ENCODE measurements at places on chromosomes 1 and 21.

DNA sequence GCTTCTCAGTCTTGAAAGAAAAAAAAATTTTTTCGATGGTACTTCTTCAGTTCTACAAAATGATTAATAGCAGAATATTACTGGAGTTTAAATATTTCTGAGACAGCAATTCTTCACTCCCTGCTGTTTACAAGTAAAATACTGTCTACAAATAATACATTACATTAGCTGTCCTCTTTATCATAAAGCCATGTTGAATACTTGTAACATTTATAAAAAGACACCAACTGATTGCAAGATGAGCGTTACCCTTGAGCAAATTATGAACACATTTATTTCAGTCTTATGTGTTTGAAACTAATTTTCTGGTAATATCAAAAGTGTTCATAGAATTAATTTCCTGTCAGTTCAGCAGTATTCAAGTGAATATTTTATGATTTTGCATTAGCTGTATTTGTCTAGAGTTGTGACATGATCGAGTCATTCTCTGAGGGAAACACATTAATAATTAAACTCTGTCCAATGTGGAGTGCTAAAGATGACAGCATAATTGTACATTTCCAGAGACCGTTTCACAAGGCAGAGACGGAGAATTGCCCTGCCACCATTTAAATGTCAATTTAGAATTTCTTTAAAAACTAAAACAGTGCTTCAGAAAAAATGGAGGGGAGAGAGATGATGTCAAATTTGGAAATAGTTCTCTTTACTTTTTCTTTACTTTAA lies 1359.0 kb upstream of the ADGRL4 start:
- DNase-seq: no peak

- no peak for DNase-seq
Measured at GRCh38 chr1:85607126-85607920, 26.8 kb downstream of the CCN1 start.

DNA sequence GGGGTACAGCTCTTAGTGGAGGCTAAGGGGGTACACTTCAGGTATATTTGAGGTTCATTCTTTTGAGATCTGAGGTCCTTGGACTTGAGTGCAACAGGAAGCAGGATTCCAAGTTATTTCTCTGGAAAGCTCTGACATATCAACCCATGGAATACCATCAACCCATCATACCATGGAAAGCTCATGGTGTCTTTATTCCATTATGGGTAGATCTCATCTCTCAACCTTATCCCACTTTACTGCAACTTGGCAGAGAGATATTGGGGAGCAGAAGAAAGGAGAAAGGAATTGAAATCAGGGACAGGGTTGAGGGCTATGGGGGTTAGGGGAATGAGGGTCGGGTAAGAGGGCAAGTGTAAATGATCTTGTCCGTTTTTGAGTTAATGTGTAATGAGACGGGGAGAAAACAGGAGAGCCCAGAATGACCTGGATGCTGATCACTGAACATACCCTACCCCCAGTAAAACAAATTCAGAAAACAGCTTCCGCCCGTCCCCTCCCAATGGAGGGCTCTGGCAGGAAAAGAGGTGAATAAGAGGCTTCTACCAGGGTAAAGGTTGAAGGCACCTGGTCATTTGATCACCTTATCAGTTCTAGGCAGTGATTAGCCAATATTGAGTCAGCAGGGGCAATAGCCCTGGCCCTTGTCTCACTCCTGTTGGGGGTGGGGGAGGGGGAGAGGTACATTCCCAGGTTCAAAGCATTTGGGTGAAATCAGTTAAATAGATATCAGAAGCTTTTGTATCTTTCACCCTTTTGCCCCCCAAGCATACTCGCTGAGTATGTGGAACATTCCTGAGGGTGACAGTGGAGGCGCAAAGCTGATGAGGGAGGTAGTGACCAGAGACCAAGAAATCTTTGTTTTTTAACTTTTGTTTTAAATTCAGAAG lies 622 bp upstream of the APOA2 start:
- no peak for DNase-seq

- no peak for DNase-seq
Measured at GRCh38 chr1:1213345-1214265, at the start of gene TNFRSF4. Gene TNFRSF4, minus strand, starts transcription at chr1:1214153. Its CDS starts 26 bp downstream, at chr1:1214127.

DNA sequence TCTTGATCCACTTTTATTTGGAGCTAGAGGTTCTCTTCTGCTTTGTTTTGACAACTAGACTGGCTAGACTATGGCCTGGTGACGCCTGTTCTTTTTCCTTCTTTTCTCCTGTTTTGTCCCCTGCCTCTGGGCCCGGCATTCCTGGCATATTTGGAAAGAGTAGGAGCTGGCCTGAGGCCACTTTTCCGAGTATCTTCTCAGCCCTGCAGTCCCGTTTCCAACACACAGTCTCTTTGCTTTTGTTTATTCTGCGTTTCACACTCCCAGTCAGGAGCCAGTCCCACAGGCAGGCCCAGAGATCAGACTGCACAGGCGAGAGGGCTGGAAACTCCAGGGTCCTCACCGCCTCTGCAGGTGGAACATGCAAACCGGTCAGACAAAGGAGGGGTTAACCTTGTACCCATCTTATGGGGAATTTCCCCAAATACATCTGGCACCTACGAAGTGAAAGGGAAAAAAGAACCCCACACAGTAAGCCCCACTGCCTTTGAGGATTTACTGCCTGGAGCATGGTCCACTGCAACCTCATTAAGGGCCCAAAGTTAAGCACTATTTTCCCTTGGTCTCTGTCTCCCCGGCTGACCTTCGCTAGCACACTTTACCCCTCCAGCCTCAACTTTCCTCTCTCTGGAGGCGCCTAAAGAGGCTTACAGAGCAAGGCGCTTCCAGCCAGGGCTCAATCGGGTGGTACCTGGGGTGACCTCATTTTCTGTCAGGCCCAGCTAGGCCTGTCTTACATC lies 141.1 kb downstream of the TOMM20 start:
- no peak for DNase-seq

- DNase-seq: no peak
Measured at GRCh38 chr1:173410133-173410793, 66.9 kb upstream of the PRDX6 start.

- DNase-seq: no peak
Measured at GRCh38 chr1:25900219-25900618, 6.0 kb downstream of the STMN1 start.

DNA sequence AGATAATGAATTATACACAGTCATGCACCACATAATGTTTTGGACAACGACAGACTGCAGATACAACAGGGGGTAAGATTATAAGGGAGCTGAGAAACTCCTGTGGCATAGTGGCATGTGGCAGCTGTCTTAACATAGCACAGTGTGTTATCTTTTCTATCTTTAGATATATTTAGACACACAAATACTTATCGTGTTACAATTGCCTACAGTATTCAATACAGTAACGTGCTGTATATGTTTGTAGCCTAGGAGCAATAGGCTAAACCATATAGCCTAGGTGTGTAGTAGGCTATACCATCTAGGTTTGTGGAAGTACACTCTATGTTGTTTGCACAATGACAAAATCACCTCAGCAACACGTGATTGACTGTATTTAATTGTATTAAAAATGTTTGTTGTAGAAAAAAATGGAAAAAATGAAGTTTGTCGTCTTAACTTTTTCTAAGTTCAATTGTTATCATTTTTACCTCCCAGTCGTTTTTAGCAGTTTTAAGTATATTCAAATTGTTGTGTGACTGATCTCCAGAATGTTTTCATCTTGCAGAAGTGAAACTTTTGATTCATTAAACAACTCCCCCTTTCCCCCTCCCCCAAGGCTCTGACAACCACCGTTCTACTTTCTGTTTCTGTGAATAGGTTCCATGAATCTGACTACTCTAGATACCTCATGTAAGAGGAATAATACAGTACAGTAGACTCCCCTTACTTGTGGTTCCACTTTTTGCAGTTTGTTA lies 351.0 kb upstream of the B3GALT2 start:
- DNase-seq: no peak

- DNase-seq: no peak
Measured at GRCh38 chr1:55155522-55155921, 59.6 kb downstream of the USP24 start.

GRCh38 chr1:116185161-116185701 lies 74.0 kb downstream of the MAB21L3 start:
- DNase-seq: no peak

GRCh38 chr1:3908886-3909517 lies 8.9 kb upstream of the C1orf174 start:
- DNase-seq: no peak

- DNase-seq: no peak
Measured at GRCh38 chr21:46189213-46189958, 5.1 kb upstream of the SPATC1L start.

- DNase-seq: no peak
Measured at GRCh38 chr1:24319962-24320361, 805 bp downstream of the GRHL3 start.

Data from activated CD8-positive, alpha-beta memory T cell treated with anti-CD3 and anti-CD28 coated beads for 1 hour (primary cell).